ENCODE measurements at places on chromosomes 3 and 15.
A peak's percentile ranks its signal among the peaks of the same experiment; 100 is the strongest.

- DNase-seq: no peak
Observed at GRCh38 chr3:187799942-187800641, 54.8 kb upstream of the BCL6 start.

- no peak for DNase-seq
Observed at GRCh38 chr3:33363113-33363800, 76.9 kb downstream of the UBP1 start.

DNA sequence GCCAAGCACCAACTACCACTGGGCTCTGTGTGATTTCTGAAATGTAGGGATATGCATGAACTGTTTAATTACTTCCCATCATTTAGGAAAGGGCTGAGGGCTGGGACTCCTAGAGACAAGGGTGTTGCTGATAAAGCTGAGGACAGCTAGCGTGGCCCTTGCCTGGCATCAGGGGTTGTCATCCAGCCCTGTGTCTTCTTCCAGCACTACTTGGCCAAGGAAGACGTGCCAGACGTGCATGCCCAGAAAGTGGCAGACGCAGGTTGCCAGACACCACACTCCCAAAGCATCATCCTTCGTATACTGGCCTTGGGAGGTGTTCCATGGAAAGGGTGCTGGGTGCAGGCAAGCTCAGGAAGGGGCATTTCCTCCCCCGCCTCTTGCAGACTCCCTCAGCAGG, 64.8 kb downstream of the LRIG1 start:
- DNase-seq: no peak

- DNase-seq: no peak
Observed at GRCh38 chr3:78174821-78175220, 1134.9 kb downstream of the ROBO2 start.

DNA sequence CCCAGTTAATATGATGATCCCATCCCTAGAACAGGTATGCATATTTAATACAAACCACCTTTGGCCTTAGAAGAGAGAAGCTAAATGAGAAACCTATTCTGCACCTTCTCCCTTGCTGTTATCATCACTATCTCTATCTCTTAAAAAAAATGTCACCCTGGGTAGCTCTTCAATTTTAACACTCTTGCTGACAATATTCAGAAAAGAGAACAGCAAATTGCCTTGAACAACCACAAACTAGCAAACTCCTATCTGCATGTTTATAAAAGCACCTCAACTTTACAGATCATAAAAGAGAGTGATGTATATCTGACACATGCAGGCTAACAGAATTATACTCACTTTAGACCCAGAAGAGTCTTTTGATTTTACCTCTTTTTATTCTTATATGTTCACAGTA, 7.4 kb downstream of the TOP2B start:
- DNase-seq: no peak

DNA sequence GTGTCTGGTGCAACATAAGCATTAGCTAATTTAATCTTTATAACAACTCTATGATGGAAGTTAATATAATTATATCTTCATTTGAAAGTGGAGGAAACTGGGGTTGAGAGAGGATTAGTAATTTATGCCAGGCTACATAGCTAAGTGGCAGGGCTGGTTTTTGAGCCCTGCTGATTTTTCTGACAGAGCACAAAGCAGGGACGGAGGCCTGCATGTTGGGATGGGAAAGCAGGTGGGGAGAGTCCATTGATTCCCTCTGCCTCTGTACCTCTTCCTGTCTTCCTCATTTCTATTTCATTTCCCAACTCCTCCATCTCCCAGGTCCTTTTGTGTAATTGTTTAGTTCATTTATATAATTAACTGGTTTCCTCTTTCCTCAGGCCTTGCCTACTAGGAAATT, 251.6 kb upstream of the ZPLD1 start:
- DNase-seq: no peak

DNA sequence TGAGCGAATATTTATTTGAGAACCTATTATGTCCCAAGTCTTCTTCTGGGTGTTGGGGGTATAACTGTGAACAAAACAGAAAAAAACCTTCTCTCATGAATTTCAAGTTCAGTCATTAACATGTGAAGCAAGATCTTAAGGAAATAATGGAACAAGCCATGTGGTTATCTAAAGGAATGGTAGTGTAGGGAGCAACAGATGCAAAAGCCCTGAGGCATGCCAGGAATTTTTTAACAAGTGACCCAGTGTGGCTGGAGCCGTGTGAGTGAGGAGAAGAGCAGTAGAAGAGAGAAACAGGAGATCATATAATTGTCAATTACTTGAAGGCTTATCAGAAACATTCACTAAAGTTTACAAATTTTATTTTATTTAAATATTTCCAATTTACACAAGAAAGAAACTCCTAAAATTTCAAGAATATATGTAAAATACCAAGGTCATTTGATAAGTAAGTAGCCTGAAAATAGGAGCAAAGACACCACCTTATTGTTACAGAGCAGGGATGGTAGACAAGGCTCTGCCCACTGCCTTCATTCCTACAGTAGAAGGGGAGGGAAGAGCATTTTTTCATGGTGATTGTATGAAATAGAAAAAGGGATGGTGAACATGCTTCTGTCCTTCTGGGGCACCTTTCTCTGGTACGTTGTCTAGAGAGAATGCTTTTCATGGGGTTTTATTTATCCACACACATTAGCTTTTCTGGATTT, 345.1 kb downstream of the PLOD2 start:
- no peak for DNase-seq

GRCh38 chr3:4750306-4750968, 228.8 kb upstream of the BHLHE40 start:
- DNase-seq: no peak

GRCh38 chr3:113265231-113265630, 53.9 kb downstream of the BOC start:
- no peak for DNase-seq

GRCh38 chr3:190581041-190581541, 67.2 kb downstream of the IL1RAP start:
- no peak for DNase-seq

- DNase-seq: peak; percentile 66
Observed at GRCh38 chr3:196868297-196868661, 559 bp downstream of the SENP5 start.

DNA sequence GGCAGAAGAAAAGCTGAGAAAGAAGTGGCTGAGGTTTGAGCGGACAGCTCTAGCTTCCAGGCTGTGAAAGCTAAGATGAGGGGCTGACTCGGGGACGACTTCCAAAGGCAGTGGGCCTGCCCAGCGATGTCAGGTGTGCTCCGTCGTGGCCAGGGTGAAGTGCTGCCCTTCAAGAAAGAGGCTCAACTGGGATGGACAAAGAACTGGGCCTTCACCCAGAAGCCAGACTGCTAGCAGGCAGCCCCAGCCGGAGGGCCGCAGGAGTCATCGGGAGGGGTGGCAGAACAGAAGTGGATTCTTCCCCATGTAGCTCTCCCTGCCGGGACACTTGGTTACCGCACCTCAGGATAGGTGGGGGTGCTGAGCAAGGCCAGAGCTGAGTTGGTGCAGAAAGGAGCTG, 13.1 kb upstream of the SEC13 start:
- no peak for DNase-seq

GRCh38 chr15:29090617-29091466, 178.8 kb downstream of the NSMCE3 start:
- DNase-seq: peak; percentile 40

DNA sequence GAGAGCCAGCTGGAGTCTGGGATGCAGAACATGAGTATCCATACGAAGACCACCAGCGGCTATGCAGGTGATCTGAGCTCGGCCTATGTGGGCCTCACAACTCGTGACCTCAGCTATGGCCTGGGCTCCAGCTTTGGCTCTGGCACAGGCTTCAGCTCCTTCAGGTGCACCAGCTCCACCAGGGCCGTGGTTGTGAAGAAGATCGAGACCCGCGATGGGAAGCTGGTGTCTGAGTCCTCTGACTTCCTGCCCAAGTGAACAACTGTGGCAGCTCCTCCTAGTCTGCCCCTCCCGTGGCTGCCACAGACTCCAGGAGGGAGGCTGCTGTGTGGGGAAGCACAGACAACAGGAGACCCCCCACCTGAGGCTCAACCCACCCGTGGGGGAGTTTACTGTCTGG, 3.6 kb upstream of the KPNA4 start:
- DNase-seq: no peak

DNA sequence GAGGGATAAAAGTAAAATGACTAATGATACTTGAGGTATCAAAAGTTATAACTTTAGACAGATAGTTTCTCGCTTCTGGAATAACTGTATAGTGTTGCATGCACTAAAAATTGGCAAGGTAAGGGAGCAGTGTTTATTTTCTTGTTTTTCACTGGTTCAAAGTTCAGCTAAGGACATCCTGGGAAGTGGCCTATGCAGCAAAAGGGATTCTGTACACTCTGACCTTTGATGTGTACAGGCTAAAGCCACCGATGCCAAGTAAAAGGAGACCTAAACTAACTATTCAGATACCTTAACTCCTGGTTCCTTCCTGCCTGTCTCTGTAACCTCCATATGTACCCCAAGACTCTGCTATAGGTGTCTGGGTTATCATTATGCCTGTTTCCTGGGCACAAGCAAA, 1.7 kb downstream of the FBXO40 start:
- no peak for DNase-seq

DNA sequence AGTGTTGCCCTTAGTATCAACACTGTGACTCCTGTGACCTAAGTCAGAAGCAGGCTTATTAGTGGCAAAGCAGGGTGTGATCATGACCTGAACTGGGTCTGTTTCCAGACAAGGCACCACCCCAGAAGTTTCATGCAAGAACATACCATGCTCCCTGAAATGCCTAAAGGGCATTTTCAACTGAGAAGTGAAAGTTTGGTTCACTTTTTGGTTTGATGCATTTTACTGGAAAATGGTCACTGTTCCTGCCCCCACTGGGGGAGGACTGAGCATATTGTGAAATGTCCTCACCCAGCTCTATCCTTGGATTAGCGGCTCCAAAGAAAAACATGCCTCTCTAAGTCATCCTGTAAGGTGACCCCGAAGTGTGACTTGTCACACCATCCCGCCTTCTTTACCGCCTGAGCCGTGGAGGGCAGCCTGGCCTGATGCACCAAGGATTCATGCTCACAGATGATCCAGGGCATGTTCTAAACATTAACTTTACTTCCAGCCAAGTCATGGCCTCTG, 3.1 kb upstream of the FAM240A start:
- no peak for DNase-seq

GRCh38 chr15:99121691-99122410, 17.0 kb downstream of the SYNM start:
- no peak for DNase-seq

- DNase-seq: no peak
Observed at GRCh38 chr3:10306156-10306555, 13.4 kb upstream of the GHRL start.

- no peak for DNase-seq
Observed at GRCh38 chr3:64157150-64158035, 67.9 kb downstream of the PRICKLE2 start.

GRCh38 chr3:168395551-168395950, 299.8 kb upstream of the GOLIM4 start:
- DNase-seq: no peak

DNA sequence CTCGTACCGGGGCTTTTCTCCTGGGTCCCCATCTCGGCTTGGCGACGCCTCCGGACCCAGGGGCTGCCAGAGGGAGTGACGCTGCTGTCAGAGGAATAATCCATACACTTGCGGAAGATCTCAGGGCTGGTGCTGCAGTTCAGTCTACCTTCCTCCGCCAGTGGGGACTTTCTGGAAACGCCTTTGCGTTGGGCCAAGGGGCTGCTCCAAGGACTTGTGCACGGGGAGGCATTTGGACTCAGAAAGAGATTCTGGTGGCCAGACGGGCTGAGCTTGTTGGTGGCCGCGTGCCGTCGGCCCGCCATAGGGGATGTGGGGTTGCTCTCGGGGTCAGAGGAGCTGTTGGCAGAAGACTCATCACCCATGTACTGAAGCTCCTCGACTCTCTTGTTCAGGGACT, 21.8 kb downstream of the LARP6 start:
- DNase-seq: no peak

GRCh38 chr3:128235207-128235926, 82.1 kb downstream of the EEFSEC start:
- DNase-seq: no peak

GRCh38 chr3:146581080-146581601, 24.0 kb downstream of the PLSCR5 start:
- no peak for DNase-seq

DNA sequence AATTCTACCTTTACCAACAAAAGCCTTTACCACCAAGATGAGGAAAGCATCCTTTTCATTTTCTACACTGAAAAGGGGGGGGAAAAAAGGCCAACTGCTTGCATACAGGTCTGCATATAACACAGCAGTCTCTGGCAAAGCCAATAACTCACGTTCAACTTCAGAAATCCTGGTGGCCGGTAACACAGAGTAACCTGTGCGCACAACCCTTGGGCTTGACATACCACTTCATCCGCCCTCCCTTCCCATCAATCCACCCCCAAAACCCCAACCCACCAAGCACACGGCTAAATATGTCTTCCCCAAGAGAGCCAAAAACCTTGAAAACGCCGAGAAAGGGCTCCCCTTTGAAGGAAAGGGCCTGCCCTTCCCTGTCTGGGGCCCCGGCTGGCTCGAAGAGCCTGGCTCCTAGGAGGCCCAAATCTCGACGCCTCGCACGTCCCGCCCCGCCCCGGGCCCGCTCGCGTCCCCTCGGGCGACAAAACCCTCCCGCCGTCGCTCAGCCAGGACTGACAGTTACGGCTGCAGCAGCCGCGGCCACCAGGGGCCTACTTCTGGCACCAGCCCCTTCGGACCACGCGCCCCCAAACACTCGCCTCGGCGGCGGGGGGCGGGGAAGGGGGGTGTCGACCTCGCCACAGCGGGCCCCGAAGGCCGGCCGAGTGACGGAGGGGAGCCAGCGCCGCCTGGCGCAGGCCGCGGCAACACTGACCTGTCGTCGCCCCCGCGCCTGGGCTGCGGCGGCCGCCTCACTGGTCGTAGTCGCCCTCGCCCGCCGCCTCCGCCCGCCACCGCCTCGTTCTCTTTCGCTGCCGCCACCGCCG, 835 bp downstream of the UBE3A start:
- DNase-seq: peak; percentile 79

All from erythroblast (primary cell).